ENCODE measurements at places on chromosomes 7 and 10.
A peak's percentile ranks its signal among the peaks of the same experiment; 100 is the strongest.

GRCh38 chr7:151652111-151652510 lies 132.4 kb upstream of the RHEB start:
- DNase-seq, result no peak

DNA sequence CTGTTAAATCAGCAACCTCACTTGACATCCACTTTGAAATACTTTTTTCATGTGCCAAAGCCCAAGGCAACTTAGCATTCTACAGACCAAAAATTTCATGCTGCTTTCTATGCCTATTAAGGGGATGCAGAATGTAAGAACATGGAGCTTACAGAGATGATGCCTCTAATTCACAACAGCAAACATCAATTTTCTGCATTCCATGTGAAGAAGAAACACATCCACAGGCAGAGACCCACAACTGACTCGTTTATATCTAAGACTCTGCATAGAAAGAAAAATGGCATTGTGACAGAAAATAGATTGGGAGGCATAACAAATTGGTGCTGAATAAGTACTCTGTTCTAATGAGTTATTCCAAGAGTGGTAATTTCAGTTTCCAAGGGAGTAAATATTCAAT lies 107.6 kb downstream of the SGMS1 start:
- DNase-seq, result no peak

- DNase-seq, result no peak
Observed at GRCh38 chr7:134212576-134213546, 85.7 kb downstream of the LRGUK start.

- no peak for DNase-seq
Observed at GRCh38 chr7:70477036-70478010, 654.6 kb upstream of the GALNT17 start.

GRCh38 chr10:131274883-131275282 lies 36.6 kb downstream of the TCERG1L start:
- no peak for DNase-seq

GRCh38 chr7:151059367-151060112 lies at the start of gene SLC4A2:
TSS of gene SLC4A2 (plus strand) at chr7:151059589. CDS start at chr7:151061988, 2,399 bp downstream.
- DNase-seq, result peak; percentile 61

GRCh38 chr7:130444234-130444633 lies 3.4 kb upstream of the CEP41 start:
- DNase-seq, result no peak

GRCh38 chr10:86376852-86377796 lies 10.5 kb upstream of the GRID1 start:
- peak; percentile 82 for DNase-seq

DNA sequence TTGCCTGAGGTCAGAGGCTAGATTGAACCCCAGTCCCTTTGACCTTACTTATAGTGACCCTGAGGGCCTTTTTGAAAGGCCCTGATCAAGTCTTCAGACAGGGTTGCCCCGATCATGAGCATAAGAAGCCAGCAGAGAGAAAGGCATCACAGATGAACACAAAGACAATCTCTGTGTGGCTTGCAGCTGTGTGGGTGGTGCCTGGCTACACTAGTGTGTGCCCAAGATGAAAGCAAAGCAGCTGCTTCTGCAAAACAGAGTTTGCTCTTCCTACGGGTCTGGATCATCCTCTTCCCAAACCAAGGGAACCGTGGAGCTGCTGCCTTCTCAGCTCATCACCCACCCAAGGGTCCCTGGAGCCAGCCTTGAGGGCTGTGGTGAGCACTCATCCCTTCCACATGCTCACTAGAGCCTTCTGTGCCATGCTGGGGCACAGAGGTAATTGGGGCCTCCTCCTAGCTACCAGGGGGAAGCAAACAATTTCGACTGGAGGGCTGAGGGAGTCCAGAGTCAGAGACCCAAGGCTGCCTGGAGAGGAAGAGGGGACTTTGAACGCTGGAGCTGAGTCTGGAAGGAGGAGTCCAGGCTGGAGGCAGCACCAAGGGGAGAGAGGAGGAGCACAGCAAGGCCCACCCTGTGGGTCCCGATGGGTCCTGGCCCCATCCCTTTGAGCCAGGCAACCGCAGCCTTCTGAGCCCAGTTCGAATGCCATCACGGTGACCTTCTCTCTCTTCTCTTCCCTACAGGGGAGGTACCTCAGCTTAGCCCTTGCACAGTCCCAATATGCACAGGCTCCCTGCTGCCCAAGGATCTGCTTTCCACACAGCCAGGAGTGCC lies 42.3 kb downstream of the ANTXRL start:
- DNase-seq, result no peak

DNA sequence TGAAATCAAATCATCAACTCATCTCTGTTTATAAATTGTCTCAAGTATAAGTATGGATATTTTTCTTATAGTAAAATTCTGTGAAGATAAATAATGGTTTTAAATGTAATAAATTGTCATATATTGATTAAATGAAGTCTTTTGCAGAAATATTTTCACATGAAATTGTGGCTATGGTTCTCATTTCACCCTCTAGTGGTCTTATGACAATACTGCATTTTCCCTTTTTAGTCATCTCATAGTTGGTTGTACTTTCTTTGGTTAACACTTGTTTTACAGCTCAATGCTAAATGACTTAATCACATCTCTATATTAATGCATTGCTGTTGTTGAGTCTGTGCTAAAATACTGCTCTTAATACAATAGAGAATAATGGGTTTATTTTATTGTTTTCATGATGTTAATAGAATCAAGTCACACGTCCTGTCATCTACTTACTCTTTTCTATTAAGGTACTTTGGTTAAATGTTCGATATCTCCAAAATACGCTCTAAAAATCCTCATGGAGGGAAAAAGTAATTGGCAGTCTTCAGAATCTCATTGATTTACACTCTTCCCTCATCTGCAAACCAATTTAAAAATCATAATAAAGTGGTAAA lies 38.0 kb upstream of the CACNA2D1 start:
- DNase-seq, result no peak

GRCh38 chr7:94974423-94974822 lies 67.0 kb downstream of the PPP1R9A start:
- no peak for DNase-seq

DNA sequence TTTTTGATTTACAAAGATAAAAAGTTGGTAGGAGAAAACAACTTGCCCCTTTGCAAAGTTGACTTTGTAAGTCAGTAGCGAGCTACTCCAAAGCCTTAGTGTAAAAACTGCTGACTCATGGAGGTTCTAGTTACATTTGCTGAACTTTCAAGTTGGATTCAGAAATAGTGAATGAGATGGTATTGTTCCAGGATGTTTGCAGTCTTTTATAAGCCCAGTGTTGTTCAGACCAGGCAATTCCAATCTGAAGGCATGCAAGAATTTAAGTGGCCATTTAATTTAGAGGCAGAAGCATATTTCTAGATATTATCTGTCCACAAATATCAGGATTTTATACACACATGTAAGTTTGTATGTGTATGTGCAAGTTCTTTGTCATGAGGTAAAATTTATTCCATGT lies 21.6 kb downstream of the TES start:
- no peak for DNase-seq

- DNase-seq, result no peak
Observed at GRCh38 chr7:134120405-134120804, 6.7 kb upstream of the LRGUK start.

GRCh38 chr10:68668231-68668630 lies 52.8 kb upstream of the CCAR1 start:
- DNase-seq, result no peak

DNA sequence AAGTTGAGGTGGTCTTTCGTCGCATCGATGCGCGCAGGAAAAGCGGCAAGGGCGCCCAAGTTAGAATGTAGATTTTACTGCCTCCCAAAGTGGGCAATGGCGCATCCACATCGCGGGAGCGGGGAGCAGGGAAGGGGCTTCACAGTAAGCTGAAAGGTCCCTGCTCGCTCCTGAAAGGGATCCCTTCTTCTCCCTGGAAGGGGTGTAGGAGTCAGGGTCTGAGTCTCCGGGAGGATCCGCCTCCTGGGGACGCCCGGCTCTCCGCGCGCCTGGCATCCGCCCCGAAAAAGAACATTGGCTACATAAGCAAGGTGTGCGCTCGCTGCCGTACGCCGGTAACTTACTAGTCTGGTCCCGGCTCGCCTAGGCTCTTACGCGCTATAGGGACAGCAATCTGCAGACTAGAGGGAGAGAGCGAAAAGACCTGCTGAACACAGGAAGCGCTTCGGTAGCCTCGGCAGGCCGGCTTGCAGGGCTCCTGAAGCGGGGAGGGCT lies 804 bp downstream of the UNC5B start:
- peak; percentile 8 for DNase-seq

DNA sequence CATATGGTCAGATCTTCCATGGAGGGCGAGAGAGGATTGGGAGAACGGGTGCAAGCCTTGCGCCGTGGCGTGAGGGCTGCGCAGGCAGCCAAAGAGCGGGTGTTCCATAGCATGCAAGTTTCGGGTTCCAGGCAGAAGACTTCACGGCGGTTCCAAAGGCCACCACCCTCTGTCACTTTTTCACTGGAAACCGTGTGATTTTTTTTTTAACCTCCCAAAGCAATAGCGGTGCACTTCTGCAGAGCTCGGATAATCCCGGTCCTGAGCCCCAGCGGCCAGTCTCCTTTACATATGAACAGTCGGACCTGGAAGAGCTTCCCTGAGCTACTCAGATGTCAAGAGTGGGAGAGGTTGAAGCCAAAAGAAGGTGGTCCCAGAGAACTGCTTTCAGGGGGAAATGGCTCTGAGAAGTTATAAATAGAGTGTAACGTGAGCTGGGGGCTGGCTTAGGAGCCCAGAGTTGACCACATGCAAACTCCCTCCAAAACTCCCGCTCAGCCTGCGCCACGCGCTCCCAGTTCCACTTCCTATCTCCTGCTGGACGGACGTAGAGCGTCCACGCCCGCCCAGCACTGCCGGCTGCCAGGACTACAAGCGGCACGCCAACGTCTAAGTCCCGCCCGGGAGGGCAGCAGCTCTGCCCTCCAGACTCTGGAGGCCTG lies at the start of gene MEOX2:
TSS of gene MEOX2 (minus strand) at position 389 of the 662 bp plus-strand sequence. CDS start at position 108, 281 bp downstream.
- no peak for DNase-seq

- DNase-seq, result no peak
Observed at GRCh38 chr7:120307991-120308545, 35.1 kb downstream of the KCND2 start.

GRCh38 chr10:73809061-73809818 lies 2.2 kb downstream of the NDST2 start:
- DNase-seq, result no peak

GRCh38 chr10:454860-455259 lies 234.6 kb downstream of the DIP2C start:
- DNase-seq, result no peak

DNA sequence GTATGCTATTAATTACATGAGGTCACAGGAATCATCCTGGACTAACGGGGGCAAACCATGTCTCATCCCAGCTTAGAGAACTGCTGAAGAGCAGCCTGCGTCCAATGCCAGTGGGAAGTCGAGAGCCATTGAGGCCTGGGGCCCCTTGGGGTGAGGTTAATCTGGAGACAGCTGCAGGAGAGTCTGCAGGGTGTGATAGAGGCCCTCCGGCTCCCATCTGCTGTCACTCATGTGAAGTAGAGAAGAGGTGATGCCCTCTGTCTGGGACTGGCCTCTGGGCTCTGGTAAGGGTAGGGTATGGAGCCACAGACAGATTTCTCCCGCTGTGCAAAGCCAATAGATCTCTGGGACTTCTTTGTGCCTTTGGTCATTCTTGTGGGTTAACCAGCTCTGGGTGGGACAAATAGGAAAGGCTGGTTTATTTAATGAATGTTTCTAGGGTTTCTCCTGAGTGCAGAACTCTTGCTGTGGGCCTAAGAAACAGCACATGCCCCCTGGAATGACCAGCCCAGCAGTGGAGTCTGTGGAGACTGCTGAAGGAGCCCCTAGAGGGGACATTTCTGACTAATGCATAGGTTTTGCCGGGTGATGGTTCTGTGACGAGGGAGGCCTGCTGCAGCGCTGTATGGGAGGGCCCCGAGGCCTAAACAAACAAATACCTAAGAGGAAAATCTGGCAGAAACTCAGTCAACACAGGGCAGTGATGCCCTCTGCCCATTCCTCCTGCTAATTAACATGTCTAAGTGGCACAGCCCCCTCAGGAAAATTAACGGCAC lies 34.5 kb downstream of the CRHR2 start:
- DNase-seq, result no peak

DNA sequence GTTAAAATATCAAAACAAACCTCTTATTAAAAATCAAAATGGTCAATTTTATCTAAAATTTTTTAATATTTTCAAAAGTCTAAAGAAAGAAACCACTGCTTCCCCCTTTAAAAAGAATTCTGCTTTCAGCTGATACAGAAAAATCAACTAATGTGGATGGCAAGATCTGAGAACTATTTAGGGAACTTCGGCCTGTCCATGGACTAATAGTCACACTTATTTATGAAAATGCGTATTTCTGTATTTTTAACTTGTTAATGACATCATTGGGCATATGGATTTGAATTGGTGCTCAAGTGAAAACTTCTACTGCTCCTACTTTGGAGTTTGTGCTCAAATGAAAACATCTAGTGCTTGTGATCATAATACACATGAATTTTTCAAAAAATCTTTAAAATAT lies 31.9 kb downstream of the RNLS start:
- DNase-seq, result no peak

DNA sequence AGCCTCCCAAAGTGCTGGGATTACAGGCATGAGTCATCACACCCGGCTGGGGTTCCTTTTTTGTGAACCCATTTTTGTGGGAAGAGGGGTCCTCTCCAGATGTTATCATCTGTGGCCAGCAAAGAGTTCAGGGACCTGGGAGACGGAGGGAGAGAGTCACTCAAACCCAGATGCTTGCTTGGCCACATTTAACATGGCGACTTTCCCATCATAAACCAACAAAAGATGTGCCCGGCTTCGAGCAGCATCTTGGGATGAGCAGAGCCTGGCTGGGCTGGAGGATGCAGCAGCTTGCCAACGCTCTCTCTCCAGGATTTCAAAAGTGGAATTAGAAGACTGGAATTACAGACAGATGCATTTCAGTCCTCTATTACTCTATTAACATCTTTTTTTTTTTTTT lies 19.1 kb upstream of the HABP2 start:
- DNase-seq, result no peak

DNA sequence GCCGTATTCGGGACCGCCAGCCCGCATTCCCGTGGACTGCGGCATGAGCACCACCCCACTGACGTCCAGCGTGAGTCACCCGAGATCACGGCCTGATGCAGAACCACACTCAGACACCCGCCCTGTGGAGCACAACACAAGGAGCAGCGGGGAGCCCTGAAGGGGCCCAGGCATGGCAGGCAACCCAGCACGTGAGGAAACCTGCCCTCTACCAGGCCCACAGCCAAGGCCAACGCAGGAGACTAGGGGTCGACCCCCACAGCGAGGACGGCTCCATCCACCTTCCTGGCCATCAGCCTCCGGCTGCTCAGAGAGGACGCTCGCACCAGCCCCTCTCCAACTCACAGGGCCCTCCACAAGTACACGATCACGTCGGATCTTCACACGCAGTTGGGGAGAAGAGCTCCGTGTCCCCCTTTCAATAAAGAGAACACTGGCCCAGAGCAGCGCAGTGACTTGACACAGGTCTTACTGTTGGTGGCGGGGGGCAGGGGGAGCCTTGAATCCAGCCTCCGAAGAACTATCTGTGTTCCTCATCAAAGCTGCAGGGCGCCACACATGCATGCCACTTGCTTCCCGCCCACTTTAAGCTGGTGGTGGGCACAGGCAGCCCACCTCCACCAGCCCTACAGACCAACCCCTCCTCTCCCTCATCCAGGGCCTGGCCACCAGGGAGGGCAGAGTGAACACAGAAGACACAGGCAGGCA lies 22.0 kb downstream of the MAD1L1 start:
- no peak for DNase-seq
